Vein endothelial cell (primary cell): ENCODE measurements at places on chromosomes 16 and 17. TPM values are rescaled to one million over a fixed set of nuclear protein-coding genes. Genes with fewer than 3 reads are reported as not detected.

Gene CDH13
- total RNA-seq: 167 and 235 TPM in 2 replicates

Gene RNF43
- not detected in 2 replicates for total RNA-seq

Gene FGF11
- total RNA-seq: 0.38 and 0.65 TPM in 2 replicates

Gene RAB37
- 0.33 and 0.67 TPM in 2 replicates for total RNA-seq

Gene FOXN1
- total RNA-seq: not detected in 2 replicates

Gene CCL17
- total RNA-seq: not detected in 2 replicates
